Suprapubic skin (tissue), 4 donors: ENCODE measurements at places on chromosomes 3 and 15. TPM values are rescaled to one million over a fixed set of nuclear protein-coding genes. Genes with fewer than 3 reads are reported as not detected.

The SLC49A4 gene
- 34.0 TPM for total RNA-seq

The CPA3 gene
- total RNA-seq: 2.4 TPM

The SEC22A gene
- total RNA-seq: 29.7 TPM

The LIPC gene
- not detected for total RNA-seq

The FEZF2 gene
- total RNA-seq: not detected

The SLC28A2 gene
- total RNA-seq: not detected

The PRR23A gene
- total RNA-seq: not detected

The ARL14 gene
- total RNA-seq: not detected
